ENCODE measurements at places on chromosomes 16 and 17.

DNA sequence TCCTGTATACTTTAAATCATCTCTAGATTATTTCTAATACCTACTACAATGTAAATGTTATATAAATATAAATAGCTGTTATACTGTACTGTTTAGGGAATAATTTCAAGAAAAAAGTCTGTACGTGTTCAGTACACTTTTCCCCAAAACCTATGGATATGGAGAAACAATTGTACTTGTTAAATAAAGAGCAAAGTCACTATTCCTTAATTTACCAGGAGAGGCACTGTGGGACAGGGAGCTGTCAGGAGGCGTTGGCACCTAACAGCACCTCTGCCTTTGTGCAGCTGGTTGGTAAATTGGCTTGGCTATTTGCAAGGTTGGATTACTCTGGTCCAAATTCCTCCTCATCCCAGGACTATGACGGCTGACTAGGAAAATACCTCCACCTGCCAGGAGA lies 28.0 kb downstream of the CRHR1 start:
- DNase-seq = no peak

- DNase-seq = no peak
Measured at GRCh38 chr16:72234387-72234786, 62.4 kb upstream of the PMFBP1 start.

- peak; percentile 63 for DNase-seq
Measured at GRCh38 chr17:74305865-74306654, 20.0 kb upstream of the KIF19 start.

DNA sequence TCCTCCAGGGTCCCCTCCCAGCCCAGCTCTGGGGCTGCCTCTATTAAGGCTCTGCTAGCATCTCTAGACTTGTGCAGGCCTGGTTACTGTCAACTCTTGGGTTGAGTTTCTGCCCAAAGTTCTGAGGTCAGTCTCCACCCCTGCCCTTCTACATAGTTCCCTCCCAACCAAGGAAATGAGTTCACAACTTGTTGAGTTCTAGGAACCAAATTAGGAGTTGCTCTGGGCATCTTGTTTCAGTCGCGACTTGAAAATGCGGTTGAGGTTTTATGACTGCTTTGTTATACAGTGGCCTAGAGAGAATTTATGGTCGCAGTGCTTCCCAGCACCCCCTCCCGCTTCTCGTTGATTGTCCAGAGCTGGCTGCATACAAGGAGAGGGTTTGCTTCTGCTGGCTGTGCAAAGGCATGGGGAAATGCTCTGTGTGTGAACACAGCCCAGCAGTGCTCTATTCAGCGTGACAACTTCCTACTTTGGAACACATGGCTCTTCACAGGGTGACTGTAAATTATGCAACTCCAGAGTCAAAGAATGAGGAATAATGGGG lies 20.2 kb downstream of the GNAO1 start:
- no peak for DNase-seq

GRCh38 chr16:73339821-73340220 lies 291.9 kb upstream of the ZFHX3 start:
- no peak for DNase-seq

DNA sequence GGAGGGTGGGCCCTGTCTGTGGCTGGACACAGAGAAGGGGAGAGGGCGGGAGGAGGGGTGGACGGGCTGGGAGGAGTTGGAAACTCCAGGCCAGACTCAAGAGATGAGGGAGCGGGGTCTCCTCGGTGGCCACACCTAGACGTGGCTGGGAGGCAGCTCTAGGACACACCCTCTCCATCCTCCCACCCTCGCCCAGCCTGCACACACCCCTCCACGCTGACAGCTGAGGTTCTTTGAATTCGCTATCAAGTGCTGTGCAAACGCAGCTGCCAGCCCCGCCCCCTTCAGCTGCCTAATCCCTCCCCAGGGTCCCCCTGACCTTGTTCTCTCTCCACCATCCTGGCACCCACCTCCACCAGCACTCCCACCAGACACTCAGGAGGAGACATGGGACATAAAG lies 48.7 kb downstream of the DNAH17 start:
- no peak for DNase-seq

- no peak for DNase-seq
Measured at GRCh38 chr16:2739625-2740430, 12.6 kb upstream of the SRRM2 start.

GRCh38 chr16:89119661-89120141 lies 26.0 kb downstream of the ACSF3 start:
- DNase-seq = no peak

- DNase-seq = no peak
Measured at GRCh38 chr17:40317345-40317873, 8.4 kb downstream of the RARA start.

GRCh38 chr17:41548844-41549595 lies 20.9 kb upstream of the KRT19 start:
- peak; percentile 54 for DNase-seq

DNA sequence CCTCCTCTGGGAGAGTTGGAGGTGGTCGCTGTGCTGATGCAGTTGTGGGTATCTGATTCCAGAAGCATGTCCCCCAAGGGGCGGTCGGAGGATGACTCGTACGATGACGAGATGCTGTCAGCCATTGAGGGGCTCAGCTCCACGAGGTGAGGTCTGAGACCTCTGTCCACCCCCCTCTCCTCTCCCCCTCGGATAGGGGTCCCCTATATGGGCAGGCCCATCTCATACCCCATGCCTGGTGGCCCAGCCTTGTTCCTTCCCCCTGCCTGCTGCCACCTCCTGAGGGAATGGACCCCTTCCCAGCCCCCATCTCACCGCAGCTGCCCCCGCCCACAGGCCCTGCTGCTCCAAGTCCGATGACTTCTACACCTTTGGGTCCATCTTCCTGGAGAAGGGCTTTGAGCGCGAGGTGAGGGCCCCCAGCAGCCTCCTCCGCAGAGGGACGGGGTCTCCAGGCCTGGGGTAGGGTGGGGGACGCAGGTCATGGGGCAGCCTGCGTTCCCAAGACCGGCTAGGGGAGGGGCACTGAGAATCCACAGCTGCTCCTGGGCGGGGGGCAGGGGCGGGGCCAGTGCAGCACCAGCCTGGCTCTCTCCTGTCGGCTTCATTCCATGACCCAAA lies 39.2 kb downstream of the ADCY7 start:
- no peak for DNase-seq

GRCh38 chr16:66287926-66288325 lies 78.6 kb upstream of the CDH5 start:
- no peak for DNase-seq

GRCh38 chr17:61402978-61403800 lies 3.5 kb downstream of the TBX2 start:
- DNase-seq = no peak

- no peak for DNase-seq
Measured at GRCh38 chr17:72472106-72472505, 351.3 kb downstream of the SOX9 start.

Measured in globus pallidus (tissue), 1 donor.